ENCODE measurements at places on chromosomes 4 and X.

GRCh38 chr4:26878794-26879391, 18.3 kb downstream of the STIM2 start:
- DNase-seq = no peak

GRCh38 chr4:179372746-179373145, 1930.5 kb upstream of the AGA start:
- no peak for DNase-seq

DNA sequence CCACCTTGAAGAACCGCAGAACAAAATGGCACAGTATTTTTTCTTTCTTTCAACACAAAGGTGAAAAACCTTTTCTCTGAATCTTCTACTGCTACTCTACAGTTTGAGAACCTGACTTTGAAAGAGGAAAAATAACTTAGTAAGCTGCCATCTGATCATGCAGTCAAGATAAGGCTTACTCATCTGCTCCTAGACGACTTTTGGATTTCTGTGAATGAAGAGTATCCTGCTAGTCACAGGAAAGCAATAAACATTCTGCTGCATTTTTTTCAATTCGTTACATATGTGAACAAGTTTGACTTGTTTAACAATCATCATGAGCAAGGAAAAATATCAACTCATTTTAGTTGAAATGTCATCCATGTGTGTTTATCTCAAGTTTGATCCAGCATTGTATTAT, 25.2 kb downstream of the TIGD2 start:
- no peak for DNase-seq

DNA sequence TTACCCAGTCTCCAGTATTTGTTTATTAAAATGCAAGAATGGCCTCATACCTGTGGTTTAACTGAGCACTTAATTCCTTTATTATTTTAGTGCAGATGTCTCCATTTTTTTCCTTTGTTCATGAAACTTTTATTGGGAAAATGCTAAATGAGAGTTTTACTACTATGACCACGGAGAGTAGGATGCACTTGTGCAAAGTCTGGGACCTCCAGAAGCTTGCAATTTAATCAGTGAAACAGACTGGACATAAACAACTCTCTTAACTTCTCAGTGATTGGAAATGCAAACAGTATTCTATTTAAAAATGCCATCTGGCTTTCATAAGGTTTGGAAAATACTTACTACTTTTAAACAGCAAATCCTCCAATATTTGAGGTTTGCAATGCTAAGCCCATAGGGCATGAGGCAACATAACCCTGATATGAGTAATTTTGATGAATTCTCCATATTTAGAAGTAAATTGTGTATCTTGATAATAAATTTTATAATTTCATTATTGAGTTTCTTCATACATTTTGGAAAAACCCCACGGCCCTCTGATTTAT, 718.7 kb upstream of the MAGEB2 start:
- no peak for DNase-seq

GRCh38 chr4:41057467-41057866, 156.9 kb downstream of the APBB2 start:
- no peak for DNase-seq

- DNase-seq = no peak
Observed at GRCh38 chrX:69038816-69039215, 126.4 kb downstream of the PJA1 start.

- DNase-seq = no peak
Observed at GRCh38 chrX:107272431-107272921, 66.1 kb downstream of the DNAAF6 start.

DNA sequence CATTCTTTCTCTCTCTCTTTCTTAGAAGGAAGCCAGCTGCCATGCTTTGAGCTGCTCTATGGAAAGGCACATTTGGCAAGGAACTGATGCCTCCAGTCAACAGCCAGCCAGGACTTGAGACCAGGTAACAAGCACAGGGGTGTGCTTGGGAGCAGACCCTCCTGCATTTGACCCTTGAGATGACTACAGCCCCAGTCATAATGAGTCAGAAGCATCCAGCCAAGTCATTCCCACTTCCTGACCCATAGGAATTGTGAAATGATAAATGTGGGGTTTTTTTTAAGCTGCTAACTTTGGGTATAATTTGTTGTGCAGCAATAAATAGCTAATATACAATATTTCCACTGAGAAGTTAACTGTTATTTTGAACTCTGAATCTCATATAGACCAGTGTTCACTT, 446.9 kb downstream of the GRXCR1 start:
- no peak for DNase-seq

DNA sequence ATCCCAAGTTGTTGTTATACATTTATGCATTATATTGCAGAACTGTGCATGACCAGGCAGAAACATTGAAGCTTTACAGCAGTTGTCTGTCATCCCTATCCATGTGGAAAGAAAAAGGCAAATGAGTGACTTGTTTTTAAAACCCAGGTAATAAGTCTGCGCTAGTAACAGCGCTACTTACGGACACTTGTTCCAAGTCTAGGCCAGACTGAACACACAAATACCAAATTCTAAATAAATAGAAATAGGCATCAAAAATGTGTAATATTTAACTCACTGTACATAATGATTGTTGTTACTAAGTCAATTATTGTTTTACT, 548 bp upstream of the MAML3 start:
- DNase-seq = no peak

DNA sequence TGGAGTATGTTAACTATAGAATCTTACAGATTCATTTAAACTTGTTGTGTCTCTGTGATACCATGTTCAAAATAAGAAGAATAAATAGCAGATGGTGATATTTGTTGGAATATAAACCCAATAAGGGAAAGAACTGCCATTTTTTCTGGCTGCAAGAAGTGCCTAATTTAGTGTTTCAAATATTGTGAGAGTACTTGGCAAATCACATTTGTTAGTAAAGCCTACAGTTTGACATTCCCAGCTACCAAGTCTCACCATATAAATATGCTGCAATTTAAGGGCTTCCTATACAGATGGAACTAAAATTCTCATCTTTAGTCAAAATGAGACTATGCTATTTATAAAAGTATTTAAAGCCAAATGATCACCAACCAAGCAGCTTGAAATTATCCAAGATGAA, 96.0 kb upstream of the WDFY3 start:
- no peak for DNase-seq

DNA sequence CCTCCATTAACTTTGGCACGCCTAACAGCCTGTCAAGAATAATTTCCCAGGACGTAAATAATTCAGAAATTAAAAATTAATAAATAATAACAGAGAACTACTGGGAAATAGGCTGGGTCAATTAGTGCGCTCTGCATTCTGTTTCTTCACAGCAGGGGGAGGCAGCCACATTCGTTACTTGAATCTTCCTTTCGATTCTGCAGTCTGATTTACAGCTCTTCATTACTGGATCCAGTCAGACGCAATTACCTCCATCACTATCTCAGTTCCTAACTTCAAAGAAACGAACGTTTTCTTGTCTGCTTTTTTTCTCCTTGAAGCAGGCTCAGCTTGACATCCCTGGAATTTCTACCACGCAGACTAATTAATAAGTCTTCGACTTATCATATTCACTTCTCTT, 9.0 kb upstream of the RPL34 start:
- DNase-seq = no peak

DNA sequence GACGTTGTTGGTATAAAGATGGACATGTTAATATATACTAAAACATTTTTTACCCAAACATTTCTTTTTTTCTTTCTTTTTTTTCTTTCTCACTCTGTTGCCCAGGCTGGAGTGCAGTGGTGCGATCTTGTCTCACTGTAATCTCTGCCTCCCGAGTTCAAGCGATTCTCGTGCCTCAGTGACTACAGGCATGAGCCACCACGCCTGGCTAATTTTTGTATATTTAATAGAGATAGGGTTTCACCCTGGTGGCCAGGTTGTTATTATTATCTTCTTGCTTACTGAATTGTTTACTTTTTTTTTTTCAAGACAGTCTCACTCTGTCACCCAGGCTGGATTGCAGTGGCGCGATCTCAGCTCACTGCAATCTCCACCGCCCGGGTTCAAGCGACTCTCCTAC, 68.8 kb downstream of the HOPX start:
- DNase-seq = no peak

DNA sequence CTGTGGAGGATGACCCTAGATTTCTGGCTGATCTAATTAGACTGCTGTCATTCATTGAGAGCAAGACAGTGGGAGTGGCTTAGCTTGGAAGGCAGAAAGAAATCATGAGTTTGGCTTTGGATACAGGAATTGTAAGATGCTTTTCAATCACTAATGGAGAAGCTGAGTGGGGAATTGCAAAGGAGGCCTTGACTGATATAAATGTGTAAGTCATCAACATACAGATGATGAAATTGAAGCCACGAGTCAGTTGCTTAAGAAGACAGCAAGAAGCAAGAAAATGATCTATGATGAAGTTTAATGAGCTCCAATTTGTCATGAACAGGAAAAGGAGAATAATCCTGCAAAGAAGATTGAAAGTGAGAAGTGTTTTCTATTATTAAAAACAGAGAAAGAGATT, 136.7 kb upstream of the C1QTNF7 start:
- DNase-seq = no peak

GRCh38 chrX:65688403-65688871, 21.0 kb downstream of the MSN start:
- DNase-seq = no peak

DNA sequence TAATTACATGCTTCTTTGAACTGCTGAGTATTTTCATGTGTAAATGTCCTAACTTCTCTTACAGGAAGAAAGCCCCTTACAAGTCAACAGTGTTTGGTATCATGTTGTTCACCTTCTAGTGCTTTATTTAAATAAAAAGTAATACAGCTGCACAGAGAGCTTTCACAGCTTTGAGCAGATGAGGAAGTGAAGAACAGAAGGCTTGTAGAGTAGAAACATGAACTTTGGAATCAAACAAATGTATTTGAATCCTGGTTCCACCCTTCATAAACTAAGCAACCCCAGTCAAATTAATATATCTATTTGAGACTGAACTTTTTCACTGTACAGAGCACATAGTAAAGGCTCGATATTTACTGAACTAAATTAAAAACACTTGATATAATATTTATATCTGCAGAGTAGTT, 120.5 kb downstream of the CAMK2D start:
- DNase-seq = no peak

GRCh38 chr4:64777286-64777685, 368.0 kb upstream of the TECRL start:
- DNase-seq = no peak

DNA sequence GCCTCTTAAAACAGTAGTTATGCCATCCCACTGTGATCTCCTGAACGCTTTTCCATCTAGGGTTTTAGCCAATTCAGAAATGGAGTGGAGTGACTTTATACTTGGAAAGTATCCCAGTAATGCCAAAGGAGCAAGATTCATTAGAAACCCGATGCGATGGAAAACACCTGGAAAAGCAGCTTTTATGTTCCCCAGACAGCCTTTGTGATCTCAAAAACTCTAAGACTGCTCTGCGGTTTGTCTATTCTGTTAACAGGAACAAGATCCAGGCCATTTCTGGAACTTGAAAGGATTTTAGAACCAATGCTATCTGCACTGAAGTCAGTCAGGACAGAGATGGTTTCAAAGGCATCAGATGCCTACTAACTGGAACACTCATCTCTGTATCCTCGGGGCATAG, 145.1 kb downstream of the APBB2 start:
- no peak for DNase-seq

DNA sequence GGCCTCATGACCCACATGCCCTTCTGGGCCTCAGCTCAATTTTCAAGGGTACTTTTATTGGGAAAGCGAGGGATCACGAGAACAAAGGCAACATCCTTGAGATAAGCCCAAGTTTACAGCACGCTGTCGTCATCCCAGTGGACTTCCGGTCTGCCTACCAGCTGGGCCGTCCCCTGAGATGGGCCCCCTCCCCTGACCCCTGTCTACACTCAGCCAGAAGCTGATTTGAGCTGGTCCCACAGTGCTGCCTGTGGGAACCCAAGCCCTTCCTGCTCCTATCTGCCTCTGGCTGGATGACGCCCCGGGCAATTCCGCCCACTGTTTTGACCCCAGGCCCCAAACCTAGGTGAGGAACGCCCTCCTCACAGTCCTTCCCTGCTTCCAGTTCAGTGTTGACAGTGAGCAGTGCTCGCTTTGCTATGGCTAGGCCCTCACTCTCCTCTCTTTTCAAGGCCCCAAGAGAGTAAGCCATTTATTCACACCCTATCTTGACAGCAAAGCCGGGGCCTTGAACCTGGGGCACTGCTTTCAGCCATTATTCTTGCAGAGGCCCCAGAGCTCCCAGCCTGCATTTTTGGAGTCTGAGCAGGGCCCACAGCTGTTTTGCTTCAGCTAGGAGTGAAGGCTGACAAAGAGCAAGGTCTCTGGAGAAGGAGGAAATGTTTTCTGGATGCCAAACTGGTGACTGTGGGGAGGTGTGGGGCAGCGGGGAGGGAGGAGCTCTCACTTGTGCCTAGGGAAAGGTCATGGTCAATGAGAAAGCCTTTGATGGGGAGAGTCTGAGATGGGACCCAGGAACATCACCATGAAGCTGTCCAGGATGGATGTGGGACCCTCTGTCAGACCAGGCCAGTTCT, 164.6 kb upstream of the BCOR start:
- no peak for DNase-seq
